ENCODE measurements at places on chromosomes 4 and X. TPM values are rescaled to one million over a fixed set of nuclear protein-coding genes. Genes with fewer than 3 reads are reported as not detected.

Gene FREM3
- total RNA-seq, result not detected

Gene ZNF718
- 2.8 TPM for total RNA-seq

Gene TIMM8A
- 2.9 TPM for total RNA-seq

Gene CT45A5
- not detected for total RNA-seq

Gene FRMD7
- total RNA-seq, result not detected

All from cardiac atrium fibroblast (primary cell).